ENCODE measurements at places on chromosomes 3 and 15.

- no peak for DNase-seq
These were observed 17.9 kb upstream of the SEC13 start for GRCh38 chr3:10338591-10339353.

DNA sequence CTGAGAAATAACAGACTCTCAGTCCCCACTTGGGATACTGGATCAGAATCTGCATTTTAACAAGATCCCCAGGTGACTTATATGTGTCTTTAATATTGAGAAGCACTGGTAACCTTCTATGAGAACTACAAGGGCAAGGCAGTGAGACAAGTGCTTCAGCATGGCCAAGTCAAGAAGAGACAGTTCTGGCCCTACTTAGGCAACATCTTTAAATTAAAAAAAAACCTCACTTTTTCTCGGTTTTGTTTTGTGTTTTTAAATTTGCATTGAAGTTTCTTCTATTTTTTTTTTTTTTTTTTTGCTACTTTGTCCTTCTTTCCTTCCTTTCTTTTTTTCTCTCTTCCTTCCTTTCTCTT is 42.5 kb upstream of the SPTSSB start:
- no peak for DNase-seq

GRCh38 chr15:76203346-76204108 is 107.7 kb downstream of the ETFA start:
- no peak for DNase-seq

GRCh38 chr3:181311186-181311585 is 321.6 kb upstream of the DNAJC19 start:
- no peak for DNase-seq

GRCh38 chr15:91864664-91865063 is 11.2 kb downstream of the SLCO3A1 start:
- no peak for DNase-seq

GRCh38 chr15:77186594-77187011 is 115.7 kb upstream of the TSPAN3 start:
- no peak for DNase-seq

DNA sequence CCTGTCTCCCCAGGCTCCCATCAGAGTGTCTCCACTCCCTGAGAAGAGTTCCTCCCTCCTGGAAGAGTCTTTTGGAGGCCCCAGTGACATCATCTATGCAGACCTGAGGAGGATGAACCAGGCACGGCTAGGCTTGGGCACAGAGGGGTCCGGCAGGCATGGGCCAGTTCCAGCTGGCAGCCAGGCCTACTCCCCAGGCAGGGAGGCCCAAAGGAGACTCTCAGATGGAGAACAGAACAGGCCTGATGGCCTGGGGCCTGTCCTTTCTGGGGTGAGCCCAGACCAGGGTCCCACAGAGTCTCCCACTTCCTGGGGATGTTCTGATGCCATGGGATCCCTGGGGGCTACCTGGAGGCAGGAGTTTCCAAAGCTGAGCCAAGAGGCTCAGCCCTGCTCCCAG is 8.5 kb downstream of the SH2D7 start:
- no peak for DNase-seq

GRCh38 chr3:123337948-123338619 is 110.8 kb downstream of the ADCY5 start:
- DNase-seq: peak; percentile 19

GRCh38 chr3:17831366-17831765 is 88.9 kb upstream of the TBC1D5 start:
- no peak for DNase-seq

- DNase-seq: no peak
These were observed 148.7 kb upstream of the TGFBR2 start for GRCh38 chr3:30457726-30458125.

DNA sequence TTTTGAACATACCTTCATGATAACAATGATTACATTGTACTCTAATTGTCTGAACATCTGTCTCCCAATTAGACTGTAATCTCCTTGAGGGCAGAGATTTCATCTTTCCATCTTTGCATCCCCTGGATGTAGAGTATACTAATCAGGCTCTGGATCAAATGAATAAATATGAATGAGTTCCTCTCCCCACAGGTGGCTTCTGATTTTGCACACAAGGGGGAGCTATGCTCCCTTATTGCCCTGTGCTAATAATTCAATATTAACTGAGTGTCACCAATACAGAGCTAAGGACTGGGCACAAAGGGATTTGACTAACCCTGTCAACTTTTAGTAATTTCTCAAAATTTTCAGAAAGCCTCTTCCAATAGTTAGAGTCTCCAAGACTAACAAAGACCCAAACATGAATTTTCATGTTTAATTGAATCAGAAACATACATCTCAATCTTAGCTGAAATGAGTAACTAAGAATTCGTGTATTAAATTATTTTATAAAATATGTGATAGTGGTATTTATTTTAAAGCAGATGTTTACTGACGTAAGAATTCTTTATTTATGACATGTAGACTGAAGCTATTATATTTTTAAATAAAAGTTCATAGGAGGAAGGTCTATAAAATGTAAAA is 3.0 kb downstream of the DUOXA1 start:
- DNase-seq: no peak

GRCh38 chr3:171867981-171868380 is 24.8 kb downstream of the TMEM212 start:
- no peak for DNase-seq

- no peak for DNase-seq
These were observed 48.7 kb upstream of the IREB2 start for GRCh38 chr15:78389322-78389721.
